ENCODE measurements at places on chromosomes 5 and 9.

DNA sequence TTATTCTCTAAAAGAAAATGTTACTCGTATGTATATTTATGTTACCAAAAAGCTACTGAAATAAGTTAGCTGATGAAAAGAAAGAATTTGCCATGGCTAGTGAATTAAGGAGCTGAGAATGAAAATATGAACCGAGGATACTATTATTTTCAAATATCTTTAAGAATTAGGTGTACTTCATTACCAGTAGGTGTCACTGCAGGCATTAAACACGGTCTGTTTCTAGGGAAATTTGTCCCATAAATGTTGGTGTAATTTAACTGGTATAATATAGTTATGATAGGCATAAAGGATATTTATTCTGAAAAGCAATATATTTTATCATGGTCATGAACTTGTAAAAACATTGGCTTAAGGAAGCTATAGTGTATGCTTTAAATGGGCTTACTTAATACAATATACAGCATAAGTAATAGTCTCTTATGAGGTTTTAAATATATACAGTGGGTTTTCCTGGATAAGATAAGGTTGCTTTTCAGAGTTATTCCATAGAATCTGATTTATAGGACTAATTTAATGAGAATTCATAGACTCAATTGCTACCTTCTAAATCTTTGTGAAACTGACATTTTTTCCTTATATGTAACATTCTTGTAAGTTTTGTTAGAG, 72.4 kb upstream of the MPDZ start:
- DNase-seq = no peak

- DNase-seq = no peak
These were observed 1.4 kb downstream of the CAST start for GRCh38 chr5:96663608-96664007.

- no peak for DNase-seq
These were observed 182.2 kb upstream of the ANKRD55 start for GRCh38 chr5:56415356-56415765.

- DNase-seq = no peak
These were observed 27.7 kb downstream of the NSG2 start for GRCh38 chr5:174073122-174073660.

DNA sequence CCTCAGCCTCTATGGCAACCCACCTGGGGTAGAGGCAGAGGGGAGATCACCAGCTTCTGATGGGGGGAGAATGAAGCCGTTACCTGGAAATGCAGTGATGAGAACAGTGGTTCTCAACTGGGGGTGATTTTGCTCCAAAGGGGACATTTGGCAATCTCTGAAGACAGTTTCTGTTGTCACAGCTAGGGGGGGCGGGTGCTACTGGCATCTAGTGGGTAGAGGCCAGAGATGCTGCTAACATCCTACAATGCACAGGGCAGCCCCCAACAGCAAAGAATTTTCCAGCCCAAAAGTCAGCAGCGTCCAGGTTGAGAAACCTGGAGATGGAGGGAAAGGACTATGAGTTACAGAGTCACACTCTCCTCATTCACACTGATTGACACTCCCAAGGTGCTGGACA, 84.5 kb downstream of the FGF1 start:
- DNase-seq = no peak

GRCh38 chr9:88826771-88827181, 164.5 kb upstream of the S1PR3 start:
- DNase-seq = no peak

GRCh38 chr5:178246624-178247279, 14.2 kb upstream of the PHYKPL start:
- DNase-seq = no peak

GRCh38 chr5:57082441-57083067, 91.3 kb upstream of the GPBP1 start:
- no peak for DNase-seq

DNA sequence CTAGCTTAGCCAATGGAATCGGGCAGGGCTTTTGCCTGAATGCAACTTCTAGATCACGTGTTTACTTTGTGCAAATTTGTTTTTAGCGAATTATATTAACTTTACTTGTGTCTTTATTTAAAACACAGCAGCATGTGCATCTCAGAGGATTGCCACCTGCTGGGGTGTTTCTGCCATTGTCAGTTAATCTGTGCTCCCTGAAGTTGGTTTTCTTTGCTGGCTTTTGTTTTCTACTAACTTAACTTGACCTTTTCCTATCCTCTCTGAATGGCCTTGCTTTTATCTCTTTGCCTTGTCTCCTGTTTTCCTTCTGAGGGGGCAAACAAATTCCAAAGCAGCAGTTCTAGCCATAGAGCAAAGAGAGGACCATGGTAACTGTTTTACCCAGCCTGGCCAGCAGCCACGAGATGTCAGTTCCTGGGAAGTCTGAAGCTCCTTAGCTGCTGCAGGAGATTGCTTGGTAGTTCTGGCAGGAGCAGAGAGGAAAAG, 67.6 kb downstream of the ARHGEF28 start:
- no peak for DNase-seq

DNA sequence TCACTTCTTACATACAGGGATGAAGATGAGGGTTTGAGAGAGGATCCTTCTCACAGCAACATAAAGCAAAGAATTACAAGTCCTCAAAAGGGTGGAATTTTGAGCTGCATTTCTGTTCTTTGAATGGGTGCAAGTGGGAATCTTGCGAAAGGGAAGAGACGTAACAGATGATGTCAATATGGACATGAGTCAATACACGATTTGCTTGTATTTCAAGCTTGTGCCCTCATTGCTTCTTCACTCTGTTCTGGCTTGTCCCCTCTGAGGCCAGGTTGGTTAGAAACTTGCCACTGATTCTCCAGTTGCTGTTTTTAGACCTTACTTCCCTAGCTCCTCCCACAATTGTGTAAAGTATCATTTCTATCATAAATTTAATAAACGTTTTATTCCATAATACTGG, 104.8 kb upstream of the CLINT1 start:
- DNase-seq = no peak

DNA sequence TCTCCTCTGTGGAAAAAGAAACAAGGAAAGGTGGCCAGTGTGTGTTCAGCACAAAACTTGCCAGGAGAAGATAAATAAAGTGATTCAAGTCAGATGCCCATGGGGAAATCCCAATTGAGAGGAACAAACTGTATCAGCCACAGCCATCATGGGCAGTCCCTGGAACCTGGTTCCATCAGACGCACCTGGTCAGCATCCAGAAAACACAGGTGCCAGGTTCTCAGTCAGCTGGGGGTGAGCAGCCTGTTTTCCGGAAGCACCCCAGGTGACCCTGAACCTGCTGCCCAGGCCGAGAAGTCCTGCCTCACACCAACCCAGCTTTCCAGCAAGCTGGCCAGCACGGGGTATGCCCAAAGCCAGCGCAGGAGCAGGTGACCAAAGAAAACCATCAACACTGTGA, 30.5 kb downstream of the PTCH1 start:
- no peak for DNase-seq

DNA sequence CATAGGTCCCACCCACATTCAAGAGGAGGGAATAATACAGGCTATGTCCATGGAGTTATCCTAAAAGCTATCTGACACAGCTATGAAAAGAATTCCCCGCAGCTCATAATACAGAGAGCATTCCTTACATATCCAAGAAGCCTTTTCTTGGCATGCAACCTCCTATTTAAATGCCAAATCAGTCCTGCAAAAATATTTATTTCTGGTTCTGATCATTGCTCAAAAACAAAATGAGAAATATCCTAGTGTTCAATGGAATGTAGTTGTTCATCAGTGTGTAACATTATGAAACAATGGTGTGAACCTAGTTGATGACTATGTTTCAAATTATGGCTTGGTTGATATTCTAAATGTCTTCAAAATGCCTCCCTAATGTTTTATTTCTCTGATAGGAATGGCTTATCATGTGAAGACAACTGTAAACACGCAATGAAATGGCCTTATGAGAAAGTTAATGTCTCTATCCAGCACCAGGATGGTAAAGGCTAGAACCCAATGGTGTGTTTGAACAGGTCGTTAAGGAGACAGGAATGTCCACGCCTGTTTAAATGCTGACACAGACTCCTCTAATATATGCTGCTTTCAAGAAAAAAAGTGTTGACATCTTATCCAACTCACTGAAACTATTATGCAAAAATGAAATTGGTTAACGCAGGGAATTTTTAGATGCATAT, 126.7 kb upstream of the CDH6 start:
- no peak for DNase-seq

GRCh38 chr9:128296340-128297220, 20.5 kb downstream of the SWI5 start:
- no peak for DNase-seq

GRCh38 chr5:50445296-50445949, 4.3 kb upstream of the EMB start:
- DNase-seq = peak; percentile 20

- no peak for DNase-seq
These were observed 129.1 kb downstream of the MACROH2A1 start for GRCh38 chr5:135269931-135270421.

DNA sequence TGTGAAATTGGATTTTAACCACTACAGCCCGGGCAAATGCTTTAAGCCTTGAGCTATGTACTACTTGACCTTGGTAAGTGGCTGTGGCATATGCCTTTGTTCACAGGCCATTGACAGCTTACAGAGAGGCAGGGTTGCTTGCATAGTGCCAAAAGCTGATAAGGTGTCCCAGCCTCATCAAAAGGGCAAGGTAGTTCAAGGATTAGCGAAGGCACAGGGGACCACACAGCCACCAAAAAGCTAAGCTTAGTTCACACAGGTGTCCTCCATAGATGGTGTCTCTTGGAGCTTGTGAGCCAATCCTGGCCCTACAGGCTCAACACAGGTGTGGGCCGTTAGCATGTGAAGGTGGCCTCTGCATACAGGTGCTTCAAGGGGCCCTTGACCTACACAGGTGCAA, 86.8 kb downstream of the ZNF622 start:
- no peak for DNase-seq

- DNase-seq = no peak
These were observed 62.5 kb upstream of the PTPN3 start for GRCh38 chr9:109560470-109561132.

- DNase-seq = no peak
These were observed 57.2 kb downstream of the RFX3 start for GRCh38 chr9:3468421-3469205.

DNA sequence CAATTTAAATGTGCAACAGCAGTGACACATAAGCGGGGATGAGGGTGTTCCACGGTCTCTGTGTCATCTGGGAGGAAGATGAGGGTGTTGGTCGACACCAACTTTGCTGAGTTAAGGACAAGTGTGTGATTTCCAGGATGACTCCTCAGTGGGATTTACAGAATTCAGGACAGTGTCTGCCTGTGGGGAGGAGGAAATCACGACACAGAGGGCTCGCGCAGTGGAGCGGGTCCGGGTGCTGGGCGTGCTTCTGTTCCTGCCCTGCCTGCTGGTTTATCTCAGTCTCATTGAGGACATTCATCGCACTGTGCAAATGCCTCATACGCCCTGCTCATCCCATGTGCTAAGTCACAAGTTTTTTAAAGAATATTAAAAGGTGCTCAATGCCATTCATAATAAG, 73.7 kb upstream of the ADAMTS2 start:
- DNase-seq = no peak

GRCh38 chr5:138559937-138560336, 15.3 kb downstream of the HSPA9 start:
- DNase-seq = no peak

- no peak for DNase-seq
These were observed 37.6 kb downstream of the SVEP1 start for GRCh38 chr9:110541950-110542349.

Data from stimulated activated CD4-positive, alpha-beta T cell treated with anti-CD3 and anti-CD28 coated beads, Interleukin-4, amount 100 ng/mL, for 24 hours (primary cell).